ENCODE measurements at places on chromosomes 2 and 18. TPM values are rescaled to one million over a fixed set of nuclear protein-coding genes. Genes with fewer than 3 reads are reported as not detected.
A peak's percentile ranks its signal among the peaks of the same experiment; 100 is the strongest.

DNA sequence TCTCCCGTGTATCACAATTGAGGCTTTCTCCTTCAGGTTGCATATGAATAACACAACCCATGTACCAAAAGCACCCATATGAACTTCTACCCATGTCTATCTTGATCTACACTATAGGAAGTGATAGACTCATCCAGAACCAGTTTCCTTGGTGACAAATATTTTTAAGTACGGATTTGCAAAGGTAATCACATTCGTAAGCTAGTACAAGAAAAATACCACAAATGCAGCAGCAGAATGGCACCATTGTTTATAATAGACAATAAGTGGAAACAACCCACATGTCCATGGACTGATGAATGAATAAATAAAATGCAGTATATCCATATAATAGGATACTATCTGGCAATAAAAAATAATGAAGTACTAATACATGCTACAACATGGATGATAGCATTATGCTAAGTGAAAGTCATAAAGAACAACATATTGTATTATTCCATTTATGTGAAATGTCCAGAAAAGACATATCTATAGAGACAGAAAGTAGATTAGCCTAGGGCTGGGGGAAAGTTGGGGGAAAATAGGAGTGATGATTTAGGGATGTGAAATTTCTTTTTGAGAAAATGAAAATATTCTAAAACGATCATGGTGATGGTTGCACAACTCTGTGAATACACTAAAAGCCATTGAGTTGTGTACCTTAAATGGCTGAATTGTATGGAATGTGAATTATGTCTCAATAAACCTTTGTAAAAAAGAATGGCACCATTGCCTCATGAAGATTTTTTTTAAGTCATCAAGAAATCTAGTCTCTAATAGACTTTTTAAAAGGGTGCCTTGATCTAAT is 3.4 kb upstream of the CCDC88A start:
- DNase-seq = no peak

Gene CYP1B1
- total RNA-seq = 8.6 TPM

DNA sequence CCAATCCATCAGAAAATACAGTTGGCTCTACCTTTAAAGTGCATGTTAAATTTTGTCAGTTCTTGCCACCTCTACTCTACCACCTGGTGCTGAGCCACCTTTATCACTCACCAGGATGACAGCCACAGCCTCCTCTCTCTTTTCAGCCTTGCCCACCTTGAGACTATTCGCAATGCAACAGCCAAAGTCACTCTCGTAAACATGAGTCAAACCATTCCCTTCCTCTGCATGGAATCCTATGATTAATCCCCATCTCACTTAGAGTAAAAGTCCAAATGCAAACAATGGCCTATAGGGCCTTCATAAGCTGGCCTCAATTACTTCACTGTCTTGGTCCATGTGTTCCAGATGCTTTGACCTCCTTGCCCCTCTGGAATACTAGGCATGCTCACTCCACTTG is 5.8 kb upstream of the OSBPL6 start:
- no peak for DNase-seq

Gene CFC1
- not detected for total RNA-seq

DNA sequence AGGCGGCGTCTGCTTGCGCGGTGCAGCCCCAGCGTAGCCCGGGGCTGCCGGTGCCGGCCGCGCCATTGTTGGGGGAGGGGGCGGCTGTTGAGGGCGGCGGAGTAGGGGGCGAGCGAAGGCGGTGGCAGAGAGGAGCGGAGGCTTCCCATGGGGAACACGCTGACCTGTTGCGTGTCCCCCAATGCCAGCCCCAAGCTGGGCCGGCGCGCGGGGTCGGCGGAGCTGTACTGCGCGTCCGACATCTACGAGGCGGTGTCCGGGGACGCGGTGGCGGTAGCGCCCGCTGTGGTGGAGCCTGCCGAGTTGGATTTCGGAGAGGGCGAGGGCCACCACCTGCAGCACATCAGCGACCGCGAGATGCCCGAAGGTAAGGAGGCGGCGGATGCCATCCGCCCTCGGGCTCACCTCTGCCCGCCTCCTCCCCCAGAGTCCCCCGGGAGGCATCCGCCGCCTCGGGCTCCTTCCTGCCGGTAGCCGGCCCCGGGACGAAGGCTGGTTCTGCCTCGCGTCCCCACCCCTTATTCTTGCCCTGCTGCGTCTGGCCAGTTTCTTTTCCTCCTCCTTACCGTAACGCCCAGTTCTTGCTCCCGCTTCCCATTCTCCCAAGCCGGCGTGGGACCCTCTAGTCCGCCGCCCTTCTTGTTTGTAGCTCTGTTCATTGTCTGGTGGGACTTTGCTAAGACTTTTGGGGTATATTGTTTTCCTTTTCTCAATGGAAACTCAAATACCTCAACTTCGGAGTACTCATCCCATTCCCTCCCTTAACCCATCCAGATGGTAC is 500 bp downstream of the CCNYL1 start:
- peak; percentile 72 for DNase-seq

GRCh38 chr2:158181171-158181570 is 79.5 kb downstream of the UPP2 start:
- no peak for DNase-seq

GRCh38 chr2:213007290-213007838 is 144.0 kb downstream of the IKZF2 start:
- DNase-seq = no peak

- no peak for DNase-seq
Measured at GRCh38 chr2:207854484-207855440, 85.1 kb upstream of the FZD5 start.

GRCh38 chr2:30422444-30423040 is 24.5 kb upstream of the LCLAT1 start:
- peak; percentile 52 for DNase-seq

GRCh38 chr2:72121153-72121552 is 26.5 kb downstream of the CYP26B1 start:
- DNase-seq = no peak

- no peak for DNase-seq
Measured at GRCh38 chr2:184780384-184780783, 182.1 kb downstream of the ZNF804A start.

- DNase-seq = no peak
Measured at GRCh38 chr2:137873536-137874244, 90.6 kb upstream of the HNMT start.

DNA sequence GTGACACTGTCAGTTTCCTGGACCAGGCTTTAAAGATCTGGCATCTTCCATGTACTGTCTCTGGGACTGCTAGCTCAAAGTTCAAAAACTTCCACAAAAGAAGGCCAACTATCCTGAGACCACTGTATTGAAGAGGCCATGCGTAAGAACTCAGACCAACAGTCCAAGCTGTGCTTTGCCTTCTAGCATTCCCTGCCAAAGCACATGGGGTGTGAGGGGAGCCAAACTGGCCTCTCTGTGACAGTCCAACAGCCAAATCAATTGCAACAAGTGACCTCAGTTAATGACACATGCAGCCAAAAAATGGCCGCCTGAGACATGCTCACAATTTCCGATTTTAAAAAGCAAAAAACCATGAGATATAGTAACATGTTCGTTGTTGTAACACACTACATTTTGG is 160.3 kb upstream of the CDH19 start:
- DNase-seq = no peak

Gene FAM228B
- total RNA-seq = 13.1 TPM

DNA sequence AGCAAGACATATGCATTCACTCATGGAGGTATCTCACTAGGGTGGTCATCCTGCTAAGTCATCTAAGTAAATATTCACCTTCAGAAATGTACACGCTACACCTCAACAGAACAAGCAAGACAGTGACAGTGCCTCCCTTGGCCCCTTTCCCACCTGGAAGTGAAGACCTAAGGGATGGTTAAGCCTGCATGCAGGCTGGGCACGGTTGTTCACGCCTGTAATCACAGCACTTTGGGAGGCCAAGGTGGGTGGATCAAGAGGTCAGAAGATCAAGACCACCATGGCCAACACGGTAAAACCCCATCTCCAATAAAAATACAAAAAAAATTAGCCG is 4.4 kb downstream of the LIMS2 start:
- no peak for DNase-seq

DNA sequence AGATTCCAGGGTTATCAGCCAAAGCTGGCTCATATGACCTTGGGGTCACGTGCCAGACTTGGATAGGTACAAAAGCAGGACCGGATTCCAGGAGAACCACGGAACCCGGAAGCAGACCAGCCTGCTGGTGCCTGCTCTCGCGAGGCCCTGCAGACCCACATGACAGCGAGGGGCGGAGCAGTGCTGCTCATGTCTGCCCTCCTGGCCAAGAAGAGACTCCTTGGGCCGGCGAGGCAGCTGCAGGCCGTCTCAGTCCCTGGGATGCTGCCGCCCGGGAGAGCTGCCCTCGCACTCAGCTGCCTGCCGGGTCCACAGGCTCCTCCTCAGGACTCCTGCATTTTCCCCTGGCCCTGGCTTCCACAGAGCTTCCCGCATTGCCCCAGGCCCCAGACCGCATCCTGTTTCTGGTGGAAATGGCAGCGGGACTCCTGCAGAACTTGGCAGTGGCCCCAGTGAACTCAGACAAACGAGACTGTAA is 739.5 kb downstream of the SOCS6 start:
- no peak for DNase-seq

GRCh38 chr2:54207666-54208195 is 48.3 kb downstream of the TSPYL6 start:
- DNase-seq = no peak

- no peak for DNase-seq
Measured at GRCh38 chr2:32479993-32480392, 123.2 kb downstream of the BIRC6 start.

DNA sequence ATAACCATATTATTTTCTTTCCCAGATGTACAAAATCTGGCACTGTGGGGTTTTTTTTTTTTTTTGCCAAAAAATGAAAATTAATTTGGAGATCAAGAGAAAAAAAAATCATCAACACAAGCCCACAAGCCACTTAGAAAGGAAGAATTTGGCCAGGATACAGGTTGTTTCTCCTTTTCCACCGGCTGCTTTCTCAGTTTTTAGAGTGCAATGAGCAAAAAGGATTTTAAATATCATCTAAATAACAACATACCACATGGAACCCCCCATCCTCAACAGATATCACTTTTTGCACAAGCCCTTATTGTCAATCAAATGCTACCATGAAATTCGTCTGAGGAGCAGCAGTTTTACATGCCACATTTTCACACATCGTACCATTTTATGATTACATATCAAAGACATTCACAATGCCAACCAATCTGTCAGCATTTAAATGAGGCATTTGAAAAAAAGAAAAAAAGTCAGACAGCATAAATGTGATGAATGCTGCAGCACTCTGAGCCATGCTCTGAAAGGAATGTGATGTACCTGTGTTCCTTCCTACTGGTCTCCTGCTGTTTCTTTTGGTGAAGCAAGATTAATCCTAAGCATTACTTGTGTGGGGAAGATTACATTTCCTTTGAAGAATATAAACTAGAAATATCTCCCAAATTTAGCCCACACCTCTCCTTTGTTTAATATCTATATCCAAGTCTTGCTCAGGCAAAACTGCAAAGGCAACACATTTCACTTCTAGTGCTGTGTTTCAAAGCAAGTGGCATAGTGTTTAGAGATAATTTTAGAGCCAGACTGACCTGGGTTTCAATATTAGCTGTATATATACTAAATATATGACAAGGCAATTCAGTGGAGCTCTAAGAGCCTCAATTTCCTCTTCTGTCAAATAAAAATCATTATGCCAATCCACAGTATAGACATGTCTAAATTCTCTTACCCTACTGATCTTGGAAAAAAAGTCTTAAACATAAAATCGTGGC is 391.3 kb downstream of the CMPK2 start:
- no peak for DNase-seq

- DNase-seq = peak; percentile 20
Measured at GRCh38 chr2:232888839-232889529, 18.9 kb downstream of the SNORC start.

Gene ANKRD30BL
- total RNA-seq = 0.20 TPM

Gene ASAP2
- total RNA-seq = not detected

DNA sequence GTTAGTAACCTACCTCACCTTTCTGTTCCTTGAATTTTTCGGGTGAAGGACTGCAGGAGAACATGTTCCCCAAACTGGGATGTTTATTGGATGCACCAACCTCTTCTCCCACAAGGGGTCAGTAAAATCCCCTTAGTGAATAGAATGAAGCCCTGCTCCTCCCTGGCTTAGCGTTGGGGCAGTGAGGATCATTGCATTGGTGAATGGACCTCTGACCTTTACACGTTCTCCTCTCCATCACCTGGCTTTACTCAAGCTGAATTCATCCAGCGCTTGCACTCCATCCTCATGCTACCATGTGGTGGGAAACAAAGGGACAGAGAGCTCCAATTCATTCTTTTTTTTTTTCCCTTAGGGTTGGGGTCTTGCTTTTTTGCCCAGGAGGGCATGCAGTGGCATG is 157.2 kb downstream of the MIB1 start:
- DNase-seq = no peak

- DNase-seq = peak; percentile 89
Measured at GRCh38 chr2:126776692-126777619, 121.0 kb downstream of the GYPC start.

Gene VWA3B
- not detected for total RNA-seq

Gene MAP4K4
- total RNA-seq = 79.8 TPM

GRCh38 chr18:8800445-8800844 is 95.1 kb downstream of the MTCL1 start:
- no peak for DNase-seq

DNA sequence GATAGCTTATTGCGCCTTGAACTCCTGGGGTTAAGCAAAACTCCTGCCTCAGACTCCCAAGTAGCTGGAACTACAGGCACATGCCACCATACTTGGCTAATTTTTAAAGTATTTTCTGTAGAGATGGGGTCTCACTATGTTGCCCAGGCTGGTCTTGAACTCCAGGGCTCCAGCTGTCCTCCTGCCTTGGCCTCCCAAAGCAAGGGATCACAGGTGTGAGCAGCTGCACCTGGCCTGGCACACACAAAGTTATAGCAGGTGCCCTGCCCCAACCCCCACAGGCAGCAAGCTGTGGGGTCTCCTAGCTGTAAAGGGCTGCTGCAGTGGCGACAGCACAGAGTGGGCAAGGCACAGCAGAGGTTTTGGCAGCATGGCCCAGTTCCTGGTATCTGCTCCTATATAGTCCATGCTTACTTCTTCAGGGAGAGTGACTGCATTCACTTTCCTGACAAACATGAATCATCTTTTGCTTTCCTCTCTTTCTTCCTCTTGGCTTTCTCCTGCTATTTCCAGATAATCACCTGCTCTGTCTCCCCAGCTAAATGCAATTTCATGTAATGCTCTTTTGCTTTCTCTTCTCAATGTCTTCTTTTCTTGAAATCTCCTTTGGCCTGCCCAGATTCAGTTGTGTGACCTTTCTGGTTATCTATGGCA is 27.3 kb upstream of the METAP1D start:
- no peak for DNase-seq

Gene UPP2
- total RNA-seq = not detected

GRCh38 chr18:3114451-3114850 is 101.5 kb upstream of the LPIN2 start:
- no peak for DNase-seq

Gene RAPGEF4
- total RNA-seq = 1.1 TPM

Gene CAPN13
- total RNA-seq = not detected

DNA sequence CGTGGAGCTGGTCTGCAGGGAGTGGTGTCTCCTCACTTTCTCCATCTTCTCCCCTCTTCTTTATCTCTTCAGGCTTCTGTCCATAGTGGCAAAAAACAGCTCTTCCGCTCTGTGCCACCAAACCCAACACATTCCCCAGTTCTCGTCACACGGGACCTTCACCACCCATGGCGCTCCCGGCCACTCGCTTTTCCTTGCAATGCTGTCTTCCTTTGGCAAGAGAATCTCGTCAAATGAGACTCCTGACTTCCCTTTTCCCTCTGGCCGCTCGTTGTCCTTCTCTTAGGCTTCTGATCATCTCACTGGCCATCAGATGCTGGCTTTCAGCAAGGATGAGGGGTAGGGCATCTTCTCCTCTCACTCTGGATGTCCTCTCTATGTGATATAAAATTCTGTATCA is 72.9 kb downstream of the DCDC2C start:
- no peak for DNase-seq

Data from activated naive CD8-positive, alpha-beta T cell treated with anti-CD3 and anti-CD28 coated beads, Interleukin-2, amount 10 ng/mL, durations not matched to agents 7 days and 5 days (primary cell).